ENCODE measurements at places on chromosomes 5 and 9. TPM values are rescaled to one million over a fixed set of nuclear protein-coding genes. Genes with fewer than 3 reads are reported as not detected.

- no peak overlapping the region for H3K27ac ChIP-seq
- H3K36me3 ChIP-seq, result no peaks in the 10 kb centered on the region
- DNase-seq, result no peak
- no peaks in the 10 kb centered on the region for H3K27me3 ChIP-seq
Measured at GRCh38 chr5:145906401-145906800, 30.0 kb upstream of the SH3RF2 start.

- no peak overlapping the region for H3K27ac ChIP-seq
- H3K4me3 ChIP-seq, result no peak overlapping the region
- H3K27me3 ChIP-seq, result no peaks in the 10 kb centered on the region
- no peak for DNase-seq
- no peaks in the 10 kb centered on the region for H3K4me1 ChIP-seq
- no peaks in the 10 kb centered on the region for H3K36me3 ChIP-seq
Measured at GRCh38 chr5:164358531-164359259, 853.3 kb downstream of the MAT2B start.

- H3K4me3 ChIP-seq, result no peak overlapping the region
- DNase-seq, result no peak
- H3K27me3 ChIP-seq, result no peaks in the 10 kb centered on the region
- no peaks in the 10 kb centered on the region for H3K4me1 ChIP-seq
Measured at GRCh38 chr9:87812375-87813118, 70.1 kb upstream of the SPATA31E1 start.

GRCh38 chr9:31335529-31336234, 1048.8 kb upstream of the ACO1 start:
- DNase-seq, result no peak
- no peak overlapping the region for H3K27ac ChIP-seq
- H3K4me1 ChIP-seq, result no peaks in the 10 kb centered on the region
- no peaks in the 10 kb centered on the region for H3K36me3 ChIP-seq
- no peak overlapping the region for H3K4me3 ChIP-seq

DNA sequence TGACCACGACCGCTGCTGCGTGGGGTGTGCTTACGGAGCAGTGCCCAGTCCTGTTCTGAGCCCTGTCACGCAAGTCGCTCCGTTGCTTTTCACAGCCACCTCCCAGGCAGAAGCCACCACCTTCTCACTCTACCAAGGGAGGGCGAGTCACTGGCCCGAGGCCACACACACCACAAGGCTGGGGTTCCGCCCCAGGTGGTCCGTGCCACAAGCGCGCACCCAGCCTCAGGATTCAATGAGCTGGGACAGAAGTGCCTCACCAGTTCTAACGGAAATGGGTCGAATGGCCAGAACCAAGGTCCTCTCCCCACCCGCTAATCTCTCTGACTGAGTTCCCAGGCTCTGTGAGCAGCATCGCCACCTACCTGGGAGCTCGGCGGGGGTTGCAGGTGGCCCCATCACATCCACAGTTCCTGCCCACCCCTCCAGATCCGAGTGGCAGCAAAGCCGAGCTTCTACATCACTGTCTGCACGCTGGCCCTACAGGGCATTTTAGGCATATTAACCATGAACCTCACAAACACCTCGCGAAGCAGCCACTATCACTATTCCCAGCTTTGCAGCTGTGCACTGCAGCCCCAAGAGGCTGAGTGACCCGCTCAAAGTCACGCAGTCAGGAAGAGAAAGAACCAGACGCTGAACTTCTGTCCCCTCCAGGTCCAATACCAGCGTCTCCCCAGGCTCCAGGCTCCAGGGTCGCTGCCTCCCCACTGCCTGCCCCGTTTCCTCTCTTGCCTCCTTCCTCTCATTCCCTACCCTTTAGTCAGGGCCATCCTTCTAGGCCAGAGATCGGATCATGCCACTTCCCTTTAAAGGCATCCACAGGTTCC, 92.1 kb upstream of the PHYKPL start:
- H3K4me3 ChIP-seq, result no peak overlapping the region
- no peaks in the 10 kb centered on the region for H3K27me3 ChIP-seq
- H3K27ac ChIP-seq, result no peak overlapping the region
- H3K36me3 ChIP-seq, result no peaks in the 10 kb centered on the region

- H3K27ac ChIP-seq, result no peak overlapping the region
- no peak for DNase-seq
- H3K4me3 ChIP-seq, result no peak overlapping the region
- no peaks in the 10 kb centered on the region for H3K27me3 ChIP-seq
- peaks cover 16% of the 10 kb centered on the region for H3K36me3 ChIP-seq
Measured at GRCh38 chr5:34923694-34924461, 5.5 kb upstream of the DNAJC21 start.

GRCh38 chr9:96441798-96442445, 8.0 kb upstream of the HABP4 start:
- H3K4me3 ChIP-seq, result no peak overlapping the region
- DNase-seq, result no peak
- H3K4me1 ChIP-seq, result no peaks in the 10 kb centered on the region
- H3K27me3 ChIP-seq, result no peaks in the 10 kb centered on the region
- H3K36me3 ChIP-seq, result no peaks in the 10 kb centered on the region

DNA sequence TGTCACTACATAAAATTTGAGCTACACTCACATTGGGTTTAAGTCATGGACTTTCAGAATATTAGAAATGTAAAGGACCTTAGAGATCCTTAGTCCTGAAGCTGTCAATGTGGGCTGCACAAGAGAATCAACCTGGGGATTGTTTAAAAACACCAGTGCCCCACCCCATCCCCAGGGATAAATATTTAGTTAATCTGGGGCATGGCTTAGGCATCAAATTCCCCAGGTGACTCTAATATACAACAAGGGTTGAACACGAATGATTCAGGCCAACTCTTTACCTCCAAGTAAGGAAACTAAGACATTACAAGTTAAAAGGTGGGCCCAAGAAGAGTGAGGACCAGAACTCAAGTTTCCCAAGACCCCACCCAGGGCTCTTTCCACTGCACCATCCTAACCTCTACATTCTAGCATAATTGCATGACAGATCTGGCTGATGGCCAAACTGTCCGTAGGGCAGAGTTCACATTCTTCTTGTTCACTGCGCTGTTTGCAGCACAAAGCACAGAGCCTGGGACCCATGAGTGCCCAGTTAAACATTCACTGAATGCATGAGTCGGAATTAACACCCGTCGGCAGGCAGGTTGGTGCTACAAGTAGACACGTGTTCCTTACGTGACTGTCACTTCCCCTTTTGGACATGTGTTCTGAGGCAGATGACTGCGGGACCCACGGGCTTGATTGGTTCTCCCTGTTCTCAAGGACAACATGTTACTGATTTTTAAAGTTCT, 25.2 kb downstream of the CYFIP2 start:
- no peaks in the 10 kb centered on the region for H3K4me1 ChIP-seq
- no peaks in the 10 kb centered on the region for H3K27me3 ChIP-seq

DNA sequence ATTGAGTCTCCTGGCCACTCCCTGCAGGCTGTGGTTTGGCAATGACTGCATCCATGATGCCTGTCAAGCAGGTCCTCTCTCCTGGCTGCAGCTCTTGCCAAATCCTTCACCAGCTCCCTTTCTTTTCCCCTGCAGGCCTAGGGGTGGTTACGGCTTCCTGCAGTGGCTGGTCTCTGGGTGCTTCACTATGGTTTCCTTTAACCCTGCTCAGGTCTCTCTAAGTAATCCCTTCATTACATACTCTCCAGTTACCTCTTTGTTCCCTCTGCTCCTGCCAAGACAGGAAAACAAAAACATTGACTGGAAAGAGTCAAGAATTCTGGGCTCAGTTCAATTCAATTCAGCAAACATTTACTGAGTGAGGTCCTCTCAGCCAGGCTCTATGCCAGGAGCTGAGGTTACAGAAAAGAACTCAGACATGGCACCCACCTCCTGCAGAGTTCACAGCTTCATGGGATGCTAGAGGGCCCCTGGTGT, 19.8 kb upstream of the PTPN3 start:
- no peaks in the 10 kb centered on the region for H3K4me1 ChIP-seq
- DNase-seq, result no peak
- H3K36me3 ChIP-seq, result no peaks in the 10 kb centered on the region
- no peak overlapping the region for H3K4me3 ChIP-seq
- H3K27ac ChIP-seq, result no peak overlapping the region

DNA sequence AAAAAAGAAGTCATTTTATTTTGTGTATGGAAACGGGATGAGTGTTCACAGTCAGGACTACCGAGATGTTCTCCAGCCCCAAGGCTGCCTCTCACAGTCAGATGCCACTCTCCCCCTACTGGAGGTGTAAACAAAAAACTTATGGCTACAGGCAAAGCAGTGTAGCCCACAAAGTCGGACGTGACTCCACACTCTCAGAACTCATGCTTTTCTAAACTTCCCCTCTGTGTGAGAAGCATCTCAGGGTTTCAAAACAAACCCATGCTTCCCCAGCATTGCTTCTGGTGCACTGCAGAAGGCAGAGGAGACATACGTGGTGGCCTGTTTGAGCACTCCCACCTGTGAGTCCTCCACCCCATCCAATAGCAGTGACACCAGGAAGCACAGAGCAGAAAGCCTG, 580.3 kb downstream of the BNC2 start:
- no peaks in the 10 kb centered on the region for H3K27me3 ChIP-seq
- no peak for DNase-seq
- H3K36me3 ChIP-seq, result no peaks in the 10 kb centered on the region

- H3K27me3 ChIP-seq, result no peaks in the 10 kb centered on the region
- H3K4me3 ChIP-seq, result no peak overlapping the region
- no peak overlapping the region for H3K27ac ChIP-seq
- peaks cover 36% of the 10 kb centered on the region for H3K36me3 ChIP-seq
- no peak for DNase-seq
Measured at GRCh38 chr9:124855944-124856765, 2.9 kb downstream of the WDR38 start.

GRCh38 chr5:154461531-154461930, 15.7 kb downstream of the SAP30L start:
- no peak overlapping the region for H3K27ac ChIP-seq
- no peak overlapping the region for H3K4me3 ChIP-seq
- no peak for DNase-seq
- H3K27me3 ChIP-seq, result no peaks in the 10 kb centered on the region

GRCh38 chr9:111740739-111741138, 54.0 kb downstream of the SHOC1 start:
- H3K27ac ChIP-seq, result no peak overlapping the region
- peak; percentile 49 for DNase-seq
- H3K36me3 ChIP-seq, result no peaks in the 10 kb centered on the region
- H3K27me3 ChIP-seq, result no peaks in the 10 kb centered on the region
- no peak overlapping the region for H3K4me3 ChIP-seq
- no peaks in the 10 kb centered on the region for H3K4me1 ChIP-seq

DNA sequence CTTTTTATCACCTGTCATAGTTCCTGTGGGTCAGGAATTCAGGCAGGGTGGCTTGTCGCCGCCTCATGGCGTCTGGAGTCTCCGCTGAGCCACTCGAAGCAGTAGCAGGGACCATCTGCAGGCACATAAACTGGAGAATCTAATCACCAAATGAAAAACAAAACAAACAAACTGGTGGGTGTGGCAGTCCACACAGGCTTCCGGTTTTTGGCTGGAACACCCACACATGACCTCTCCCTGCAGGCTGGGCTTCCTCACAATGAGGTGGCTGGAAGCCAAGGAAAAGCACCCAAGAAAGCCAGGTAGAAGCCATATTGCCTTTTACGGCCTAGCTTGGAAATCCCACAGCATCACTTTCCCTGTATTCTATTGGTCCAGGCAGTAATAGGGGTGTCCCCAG, 197.0 kb downstream of the SYK start:
- H3K4me1 ChIP-seq, result peaks cover 4% of the 10 kb centered on the region
- no peaks in the 10 kb centered on the region for H3K27me3 ChIP-seq
- no peak overlapping the region for H3K27ac ChIP-seq
- DNase-seq, result no peak

- H3K27ac ChIP-seq, result no peak overlapping the region
- no peak overlapping the region for H3K4me3 ChIP-seq
- no peaks in the 10 kb centered on the region for H3K27me3 ChIP-seq
- no peak for DNase-seq
- no peaks in the 10 kb centered on the region for H3K4me1 ChIP-seq
- H3K36me3 ChIP-seq, result no peaks in the 10 kb centered on the region
Measured at GRCh38 chr5:2382776-2383697, 368.4 kb downstream of the IRX2 start.

DNA sequence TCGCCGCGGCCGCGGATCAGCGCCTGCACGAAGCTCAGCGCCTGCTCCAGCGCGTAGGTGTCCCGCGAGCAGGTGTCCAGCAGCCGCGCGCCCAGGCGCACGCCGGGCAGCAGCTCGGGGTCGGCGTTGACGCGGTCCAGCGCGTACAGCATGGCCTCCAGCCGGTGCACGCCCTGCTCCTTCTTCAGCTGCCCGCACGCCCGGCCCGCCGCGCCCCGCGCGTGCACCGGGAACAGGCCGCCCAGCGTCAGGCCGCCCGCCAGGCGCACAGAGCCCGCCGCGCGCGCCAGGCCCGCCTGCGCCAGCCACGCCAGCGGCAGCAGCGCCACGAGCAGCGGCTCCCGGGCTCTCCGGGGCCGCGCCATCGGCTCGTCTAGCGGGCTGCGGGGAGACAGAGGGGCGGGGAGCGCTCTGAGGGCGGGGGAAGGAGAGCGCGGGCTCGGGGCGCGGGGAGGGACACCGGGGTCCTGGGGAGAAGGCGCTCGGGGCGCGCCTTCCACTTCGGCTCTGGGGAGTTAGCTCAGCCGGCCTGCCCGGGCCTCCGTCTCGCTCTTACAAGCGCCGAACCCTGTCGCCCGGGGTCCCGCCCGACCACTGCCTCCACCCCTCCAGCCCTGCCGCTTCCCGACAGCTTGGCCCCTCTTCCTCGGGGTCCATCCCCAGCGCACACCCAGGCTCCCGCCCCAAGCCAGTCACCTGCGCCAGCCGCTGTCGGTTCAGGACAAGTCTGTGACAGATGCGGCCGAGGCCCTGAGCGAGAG, at the start of gene GRM6:
GRM6 (minus strand) TSS at position 741 of the 761 bp plus-strand sequence; CDS start at position 365, 376 bp downstream.
- H3K27ac ChIP-seq, result no peak within 1 kb of the TSS
- DNase-seq, result peak; percentile 67
- H3K4me3 ChIP-seq, result peak within 1 kb of the TSS; percentile 34
- no peaks in the 10 kb centered on the region for H3K4me1 ChIP-seq
- H3K27me3 ChIP-seq, result peaks cover 47% of the 10 kb centered on the region

GRCh38 chr9:4970970-4971641, 14.0 kb upstream of the JAK2 start:
- H3K27me3 ChIP-seq, result no peaks in the 10 kb centered on the region
- no peaks in the 10 kb centered on the region for H3K36me3 ChIP-seq
- H3K27ac ChIP-seq, result no peak overlapping the region
- DNase-seq, result no peak
- no peaks in the 10 kb centered on the region for H3K4me1 ChIP-seq

MZB1 gene
- polyA plus RNA-seq, result 0.39 TPM

VLDLR gene
- 24.2 TPM for polyA plus RNA-seq

PCDHA11 gene
- 6.5 TPM for polyA plus RNA-seq

RLN2 gene
- polyA plus RNA-seq, result 2.5 TPM

All from H1 (cell line).